Astrocyte (in vitro differentiated cells and primary cell): ENCODE measurements at places on chromosomes 6 and 20. TPM values are rescaled to one million over a fixed set of nuclear protein-coding genes. Genes with fewer than 3 reads are reported as not detected.

- no peak overlapping the region for H3K27ac ChIP-seq
- no peak overlapping the region for H3K4me3 ChIP-seq
- H3K27me3 ChIP-seq = no peaks in the 10 kb centered on the region
- peaks cover 12% of the 10 kb centered on the region for H3K4me1 ChIP-seq
Observed at GRCh38 chr6:5205035-5205507, 55.7 kb downstream of the LYRM4 start.

- no peak overlapping the region for H3K4me3 ChIP-seq
- H3K27me3 ChIP-seq = no peaks in the 10 kb centered on the region
- H3K27ac ChIP-seq = no peak overlapping the region
- H3K4me1 ChIP-seq = no peaks in the 10 kb centered on the region
- DNase-seq = no peak
- peaks cover 2% of the 10 kb centered on the region for H3K36me3 ChIP-seq
Observed at GRCh38 chr6:157164972-157165371, 158.3 kb downstream of the TMEM242 start.

DNA sequence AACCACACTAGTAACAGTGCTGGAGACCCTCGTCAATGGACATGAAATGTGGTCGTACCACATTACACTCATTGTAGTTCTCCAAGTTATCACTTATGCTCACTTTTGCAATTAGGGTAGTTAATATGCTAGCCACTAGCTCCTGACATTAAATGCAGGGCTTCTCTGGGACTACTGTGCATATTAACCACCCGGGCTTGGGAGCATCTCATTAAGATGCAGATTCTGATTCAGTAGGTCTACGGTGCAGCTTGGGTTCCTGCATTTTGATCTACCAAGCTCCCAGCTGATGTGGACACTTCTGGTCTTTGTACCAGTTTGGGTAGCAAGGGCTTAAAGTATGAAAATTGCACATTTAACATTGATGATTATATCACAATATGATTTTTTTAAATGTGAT is 98.0 kb downstream of the ZFP64 start:
- H3K4me1 ChIP-seq = no peaks in the 10 kb centered on the region
- peaks cover 31% of the 10 kb centered on the region for H3K36me3 ChIP-seq
- H3K27ac ChIP-seq = no peak overlapping the region
- no peak overlapping the region for H3K4me3 ChIP-seq

LRRN4 gene
- total RNA-seq = 1.0 and 1.1 TPM in 2 replicates

PTPRT gene
- 0.25 TPM in 1 of 2 replicates, not detected in the other for total RNA-seq

DNA sequence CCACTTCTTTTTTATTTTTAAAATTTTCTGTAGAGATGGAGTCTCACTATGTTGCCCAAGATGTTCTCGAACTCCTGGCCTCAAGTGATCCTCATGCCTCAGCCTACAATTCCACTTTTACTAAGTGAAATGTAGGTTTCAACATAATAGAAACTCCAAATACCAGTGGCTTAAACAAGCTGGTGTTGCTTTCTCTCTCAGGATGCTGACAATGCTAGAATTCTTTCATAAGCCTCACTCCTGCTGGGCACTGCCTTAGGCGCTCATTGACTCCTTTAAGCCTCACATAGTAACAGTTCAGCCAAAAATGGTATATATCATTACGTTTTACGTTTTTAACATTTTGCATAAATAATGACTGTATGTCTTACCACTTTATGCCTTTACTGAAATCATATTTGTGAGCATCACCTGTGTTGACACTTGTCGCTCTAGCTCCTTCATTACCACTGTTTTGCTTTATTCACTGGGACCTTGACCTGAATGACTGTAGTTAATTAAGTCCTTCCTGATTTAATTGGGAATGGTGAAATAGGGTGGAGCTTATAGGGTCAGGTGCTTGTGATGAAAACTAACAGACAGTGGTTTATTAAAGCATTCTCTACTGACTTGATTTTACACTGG is 3.9 kb upstream of the CST9 start:
- no peak for DNase-seq
- no peaks in the 10 kb centered on the region for H3K4me1 ChIP-seq
- H3K36me3 ChIP-seq = no peaks in the 10 kb centered on the region
- peaks cover 8% of the 10 kb centered on the region for H3K27me3 ChIP-seq
- H3K4me3 ChIP-seq = no peak overlapping the region

DNA sequence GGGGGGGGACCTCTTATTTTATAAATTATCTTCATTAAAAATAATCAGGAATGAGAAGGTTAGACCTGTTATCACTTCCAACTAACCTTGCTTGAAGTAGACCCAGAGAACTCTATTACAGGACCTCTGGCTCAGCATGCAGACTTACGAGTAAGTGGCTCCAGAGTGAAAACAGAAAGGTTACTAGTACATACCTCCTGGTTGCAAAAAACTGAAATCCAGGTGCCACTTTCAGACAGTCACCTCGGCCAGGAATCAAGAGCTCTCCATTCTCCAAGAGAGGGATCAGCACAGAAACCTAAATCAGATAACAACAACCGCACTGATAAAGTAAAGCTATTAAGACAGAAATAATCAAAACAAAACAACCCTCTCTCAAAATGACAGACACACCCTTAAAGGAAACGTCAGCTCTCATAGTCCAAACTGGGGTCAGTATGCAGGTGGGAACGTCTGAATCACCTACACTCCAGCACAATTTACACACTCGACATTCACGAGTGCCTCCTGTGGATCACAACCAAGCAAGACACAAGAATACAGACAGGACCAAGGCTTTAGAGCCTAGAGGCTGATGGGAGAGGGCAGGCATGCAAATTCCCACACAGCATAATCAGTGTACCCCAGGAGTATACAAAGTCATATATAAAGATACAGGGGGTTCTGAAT is 31.8 kb downstream of the MDN1 start:
- H3K4me1 ChIP-seq = no peaks in the 10 kb centered on the region
- H3K36me3 ChIP-seq = peaks cover 23% of the 10 kb centered on the region
- no peak overlapping the region for H3K4me3 ChIP-seq
- DNase-seq = no peak
- H3K27me3 ChIP-seq = no peaks in the 10 kb centered on the region
- H3K27ac ChIP-seq = no peak overlapping the region

DNA sequence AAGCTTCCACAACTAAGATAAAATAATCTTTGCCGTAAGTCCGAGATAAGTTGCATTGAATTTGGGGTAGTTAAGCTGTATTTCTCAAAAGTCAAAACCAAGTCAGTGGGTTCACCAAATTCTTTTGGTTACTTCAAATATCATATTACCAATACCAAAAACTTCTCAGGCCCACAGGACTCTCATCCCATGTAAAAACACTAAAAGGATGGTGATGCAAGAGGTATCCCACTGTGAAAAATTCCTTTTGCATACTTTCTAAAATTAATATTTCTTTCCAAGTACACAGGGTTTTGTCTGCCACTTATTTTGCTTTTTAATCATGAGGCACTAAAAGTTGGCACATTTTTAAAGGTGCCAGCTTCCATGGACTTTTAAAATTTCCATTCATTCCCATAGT is 151.3 kb downstream of the GJA10 start:
- H3K4me3 ChIP-seq = no peak overlapping the region
- H3K36me3 ChIP-seq = no peaks in the 10 kb centered on the region

- no peaks in the 10 kb centered on the region for H3K27me3 ChIP-seq
- DNase-seq = no peak
- H3K27ac ChIP-seq = no peak overlapping the region
- H3K4me3 ChIP-seq = no peak overlapping the region
- H3K36me3 ChIP-seq = no peaks in the 10 kb centered on the region
Observed at GRCh38 chr20:53030061-53030460, 57.9 kb downstream of the TSHZ2 start.

- DNase-seq = no peak
- H3K27ac ChIP-seq = no peak overlapping the region
- H3K36me3 ChIP-seq = no peaks in the 10 kb centered on the region
- no peak overlapping the region for H3K4me3 ChIP-seq
Observed at GRCh38 chr6:46592046-46592445, 60.6 kb downstream of the CYP39A1 start.

DNA sequence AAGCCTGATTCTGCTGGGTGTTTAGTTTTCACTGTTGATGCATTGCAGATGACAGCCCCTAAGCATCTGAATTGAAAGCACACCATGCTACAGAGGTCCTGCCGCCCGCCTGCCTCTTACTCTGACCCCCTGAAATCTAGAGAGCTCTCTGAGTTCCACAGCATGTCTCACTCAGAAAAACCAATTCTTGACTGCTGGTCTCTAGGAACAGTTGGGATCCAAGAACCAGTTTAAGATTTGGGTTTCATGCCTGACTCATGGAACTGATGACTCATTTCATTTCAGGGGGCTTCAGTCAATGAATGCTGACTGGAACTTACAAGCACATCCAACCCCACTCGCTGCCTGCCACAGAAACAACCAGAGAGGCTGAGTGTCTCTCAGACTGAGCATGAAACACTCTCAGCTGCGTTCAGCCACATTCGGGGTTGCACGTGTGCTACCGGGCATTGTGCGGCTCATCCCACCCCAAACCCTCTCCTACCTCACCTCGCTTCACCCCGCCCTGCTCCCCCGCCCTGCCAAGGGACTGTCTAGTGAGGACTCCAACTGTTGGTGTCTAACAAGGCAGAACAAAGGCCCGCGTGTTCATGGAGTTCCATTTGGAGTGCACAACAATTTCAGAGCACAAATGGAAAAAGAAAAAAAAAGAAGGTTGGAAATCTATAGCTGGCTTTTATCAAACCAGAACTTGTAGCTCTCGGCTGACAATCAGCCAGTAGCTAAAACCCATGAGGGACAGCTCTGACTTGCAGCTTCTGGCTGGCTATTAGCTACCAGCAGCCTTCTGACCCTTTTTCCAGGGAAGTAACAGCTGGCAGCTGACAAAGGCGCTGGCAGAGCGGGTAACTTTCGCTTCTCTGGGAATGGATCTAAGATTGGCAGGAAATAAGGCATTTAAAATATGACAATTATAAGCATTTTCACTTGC is 20.0 kb upstream of the TRAF3IP2 start:
- H3K4me1 ChIP-seq = peaks cover 12% of the 10 kb centered on the region
- peak; percentile 84 for DNase-seq
- H3K27ac ChIP-seq = peak overlapping the region; percentile 43
- H3K27me3 ChIP-seq = no peaks in the 10 kb centered on the region
- H3K4me3 ChIP-seq = peak overlapping the region; percentile 52

HLA-DRB1 gene
- total RNA-seq = 0.93 and 1.5 TPM in 2 replicates

DNA sequence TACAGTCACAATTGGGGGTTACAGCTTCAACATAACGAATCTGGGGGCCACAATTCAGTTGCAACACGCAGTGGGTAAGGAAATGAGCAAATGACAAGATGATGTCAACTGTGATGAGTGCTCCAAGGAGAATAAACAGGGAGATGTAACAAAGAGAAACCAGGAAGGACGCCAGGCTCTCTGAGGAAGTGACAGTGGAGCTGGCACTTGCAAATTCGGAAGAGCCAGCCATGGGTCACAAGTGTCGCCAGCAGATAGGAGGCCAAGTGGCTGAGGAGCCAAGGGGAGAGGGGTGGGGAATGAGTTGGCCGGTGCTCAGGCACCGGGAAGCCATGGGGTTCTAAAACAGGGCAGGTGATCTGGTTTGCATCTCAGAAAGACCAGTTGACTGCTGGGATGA is 136.4 kb downstream of the EYA2 start:
- H3K27ac ChIP-seq = no peak overlapping the region
- H3K4me3 ChIP-seq = no peak overlapping the region
- DNase-seq = no peak
- H3K27me3 ChIP-seq = peaks cover 5% of the 10 kb centered on the region
- no peaks in the 10 kb centered on the region for H3K36me3 ChIP-seq
- H3K4me1 ChIP-seq = no peaks in the 10 kb centered on the region

DNA sequence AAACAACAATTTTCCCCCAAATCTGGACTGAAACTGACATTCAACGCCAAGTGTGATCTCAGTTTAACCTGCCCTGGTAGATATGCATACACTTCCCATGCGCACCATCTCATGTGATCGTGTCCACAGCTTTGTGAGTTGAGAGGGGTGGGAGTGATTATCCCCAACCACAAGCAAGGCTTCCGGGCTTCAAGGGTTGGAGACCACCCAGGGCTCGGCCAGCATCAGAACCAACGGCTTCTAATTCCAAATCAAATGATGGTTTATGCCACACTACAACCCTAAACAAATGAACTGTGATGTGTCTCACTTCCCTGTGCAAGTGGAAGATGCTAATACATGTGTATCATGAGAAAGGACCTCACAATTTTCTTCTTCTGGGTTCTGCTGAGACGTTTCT is 515 bp upstream of the TGM3 start:
- no peak for DNase-seq
- no peak overlapping the region for H3K4me3 ChIP-seq
- H3K27me3 ChIP-seq = peaks cover 10% of the 10 kb centered on the region
- no peaks in the 10 kb centered on the region for H3K36me3 ChIP-seq

- DNase-seq = no peak
- H3K4me3 ChIP-seq = no peak overlapping the region
- H3K27me3 ChIP-seq = no peaks in the 10 kb centered on the region
- no peak overlapping the region for H3K27ac ChIP-seq
- H3K36me3 ChIP-seq = no peaks in the 10 kb centered on the region
Observed at GRCh38 chr20:13873831-13874230, 89.0 kb downstream of the NDUFAF5 start.

TMEM244 gene
- total RNA-seq = not detected in 2 replicates

DNA sequence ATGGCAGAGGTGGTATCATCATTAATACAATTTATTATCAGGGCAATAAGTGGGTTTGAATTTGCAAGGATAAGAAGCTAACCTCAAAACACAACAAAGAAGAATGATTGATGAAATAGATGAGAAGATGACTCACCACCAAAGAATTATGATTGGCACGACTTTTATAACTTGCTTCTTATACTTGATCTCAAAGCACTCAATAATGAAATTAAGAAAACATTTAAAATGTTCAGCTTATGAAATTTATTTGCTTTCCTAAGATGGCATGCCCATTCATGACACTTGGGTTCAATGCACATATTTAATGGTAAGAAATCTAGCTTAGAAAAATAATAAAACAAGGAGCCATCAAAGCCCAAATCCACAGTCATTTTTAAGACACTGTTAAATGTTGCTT is 477.5 kb downstream of the GJA1 start:
- no peaks in the 10 kb centered on the region for H3K36me3 ChIP-seq
- no peaks in the 10 kb centered on the region for H3K4me1 ChIP-seq
- peak; percentile 19 for DNase-seq

CENPW gene
- total RNA-seq = 16.0 and 16.1 TPM in 2 replicates

GCNT2 gene
- total RNA-seq = 13.0 and 14.8 TPM in 2 replicates

- no peaks in the 10 kb centered on the region for H3K36me3 ChIP-seq
- H3K4me1 ChIP-seq = peaks cover 6% of the 10 kb centered on the region
- H3K27ac ChIP-seq = no peak overlapping the region
- H3K4me3 ChIP-seq = no peak overlapping the region
Observed at GRCh38 chr6:12366731-12367130, 76.6 kb downstream of the EDN1 start.

DNA sequence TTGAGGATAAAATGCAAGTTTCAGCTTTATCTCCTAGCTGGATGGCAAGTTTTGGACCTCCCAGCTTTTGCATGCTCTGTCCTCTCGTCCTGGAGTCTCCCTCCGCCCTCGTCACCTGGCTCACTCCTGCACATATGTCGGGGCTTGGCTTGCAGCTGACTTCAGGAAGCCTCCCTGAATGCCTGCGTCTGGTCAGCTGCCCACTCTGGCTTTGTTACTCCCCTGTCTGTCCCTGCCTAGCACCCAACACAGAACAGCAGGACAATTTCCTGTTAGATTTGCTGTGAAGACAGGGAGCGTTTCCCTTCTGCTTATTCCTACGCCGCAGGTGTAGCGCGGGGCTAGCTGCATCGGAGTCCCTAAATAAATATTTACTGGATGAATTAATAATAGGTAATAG is 5.4 kb downstream of the JPH2 start:
- no peak overlapping the region for H3K4me3 ChIP-seq
- no peaks in the 10 kb centered on the region for H3K36me3 ChIP-seq
- no peak overlapping the region for H3K27ac ChIP-seq
- peaks cover 2% of the 10 kb centered on the region for H3K4me1 ChIP-seq
- no peaks in the 10 kb centered on the region for H3K27me3 ChIP-seq
- DNase-seq = no peak
